ENCODE measurements at places on chromosomes 13 and 19.

DNA sequence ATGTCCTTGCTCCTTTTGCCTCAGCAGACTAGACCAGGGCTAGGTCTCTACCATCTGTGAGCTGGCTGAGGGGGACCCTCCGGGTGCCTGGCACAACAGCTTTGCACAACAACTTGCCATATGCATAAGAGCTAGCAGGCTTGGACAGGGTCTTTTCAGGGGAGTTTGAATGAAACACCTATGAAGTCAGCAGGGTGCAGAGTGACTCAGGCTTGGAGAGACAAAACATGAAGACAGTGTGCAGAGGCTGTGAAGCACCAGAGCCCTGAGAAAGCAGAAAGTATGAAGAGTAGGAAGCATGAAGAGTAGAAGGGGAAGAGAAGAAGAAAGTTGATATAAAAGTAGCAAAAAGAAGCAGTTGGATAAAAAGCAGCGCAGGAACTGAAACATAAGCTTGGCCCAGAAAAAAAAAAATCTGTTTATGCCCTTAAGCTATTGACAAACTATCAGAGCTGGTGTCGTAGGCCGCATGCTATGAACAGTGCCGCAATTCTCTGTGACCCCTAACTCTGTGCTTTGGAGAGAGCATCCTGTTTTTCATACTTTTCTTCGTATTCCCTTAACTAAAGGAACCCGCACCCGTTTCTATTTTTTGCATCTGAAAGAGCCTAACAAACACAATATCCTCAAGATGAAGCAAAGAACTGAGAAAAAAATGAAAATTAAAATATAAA lies 52.7 kb upstream of the FAM216B start:
- no peak for DNase-seq

GRCh38 chr13:52751196-52751595 lies 11.6 kb upstream of the CNMD start:
- no peak for DNase-seq

GRCh38 chr13:30665638-30666037 lies 47.9 kb downstream of the USPL1 start:
- no peak for DNase-seq

GRCh38 chr13:41015920-41016319 lies 3.2 kb downstream of the ELF1 start:
- DNase-seq = no peak

DNA sequence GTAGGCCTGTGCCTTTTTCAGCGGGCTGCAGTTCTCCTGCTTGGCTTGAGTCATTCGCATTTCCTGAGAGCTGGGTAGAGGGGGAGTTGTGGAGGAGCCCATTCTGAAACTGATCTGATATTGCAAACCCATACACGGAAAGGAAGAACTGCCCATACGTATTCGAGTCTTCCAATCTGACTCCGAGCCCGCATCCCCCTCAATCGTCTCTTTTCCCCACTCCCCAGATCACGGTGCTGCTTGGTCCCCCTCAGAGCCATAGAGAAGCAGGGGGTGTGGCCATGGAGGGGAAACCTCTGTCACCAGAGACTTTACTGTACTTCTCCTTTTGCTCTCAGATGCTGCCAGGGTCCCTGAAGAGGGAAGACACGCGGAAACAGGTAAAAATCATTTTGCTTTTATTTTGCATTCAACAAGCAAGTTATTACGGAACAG lies at the start of gene CD22:
Gene CD22, plus strand, starts transcription at position 337 of the 435 bp plus-strand sequence. CDS start 2,854 bp downstream, outside the sequence.
- DNase-seq = no peak

GRCh38 chr19:858284-858683 lies 1.2 kb upstream of the CFD start:
- no peak for DNase-seq

DNA sequence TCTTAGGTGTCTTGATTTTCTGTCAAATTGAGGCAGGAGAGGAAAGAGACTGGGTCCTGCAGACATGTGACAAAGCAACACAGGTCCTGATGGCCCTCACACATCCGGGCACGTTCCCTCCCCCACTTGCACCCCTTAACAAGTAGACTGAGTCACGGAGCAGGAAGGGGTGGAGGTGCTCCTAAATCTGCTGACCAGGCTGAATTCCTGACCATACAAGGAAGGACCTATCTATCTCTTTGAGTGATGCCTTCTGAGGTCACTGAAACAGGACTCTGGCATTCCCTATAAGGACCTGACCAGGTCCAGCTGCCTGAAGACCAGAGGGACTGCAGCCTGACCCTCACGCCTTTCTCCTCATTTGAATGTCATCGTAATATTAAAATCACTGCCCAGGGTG lies 250.3 kb downstream of the COL4A1 start:
- DNase-seq = no peak

GRCh38 chr19:51766461-51766860 lies 5.5 kb downstream of the FPR2 start:
- no peak for DNase-seq

DNA sequence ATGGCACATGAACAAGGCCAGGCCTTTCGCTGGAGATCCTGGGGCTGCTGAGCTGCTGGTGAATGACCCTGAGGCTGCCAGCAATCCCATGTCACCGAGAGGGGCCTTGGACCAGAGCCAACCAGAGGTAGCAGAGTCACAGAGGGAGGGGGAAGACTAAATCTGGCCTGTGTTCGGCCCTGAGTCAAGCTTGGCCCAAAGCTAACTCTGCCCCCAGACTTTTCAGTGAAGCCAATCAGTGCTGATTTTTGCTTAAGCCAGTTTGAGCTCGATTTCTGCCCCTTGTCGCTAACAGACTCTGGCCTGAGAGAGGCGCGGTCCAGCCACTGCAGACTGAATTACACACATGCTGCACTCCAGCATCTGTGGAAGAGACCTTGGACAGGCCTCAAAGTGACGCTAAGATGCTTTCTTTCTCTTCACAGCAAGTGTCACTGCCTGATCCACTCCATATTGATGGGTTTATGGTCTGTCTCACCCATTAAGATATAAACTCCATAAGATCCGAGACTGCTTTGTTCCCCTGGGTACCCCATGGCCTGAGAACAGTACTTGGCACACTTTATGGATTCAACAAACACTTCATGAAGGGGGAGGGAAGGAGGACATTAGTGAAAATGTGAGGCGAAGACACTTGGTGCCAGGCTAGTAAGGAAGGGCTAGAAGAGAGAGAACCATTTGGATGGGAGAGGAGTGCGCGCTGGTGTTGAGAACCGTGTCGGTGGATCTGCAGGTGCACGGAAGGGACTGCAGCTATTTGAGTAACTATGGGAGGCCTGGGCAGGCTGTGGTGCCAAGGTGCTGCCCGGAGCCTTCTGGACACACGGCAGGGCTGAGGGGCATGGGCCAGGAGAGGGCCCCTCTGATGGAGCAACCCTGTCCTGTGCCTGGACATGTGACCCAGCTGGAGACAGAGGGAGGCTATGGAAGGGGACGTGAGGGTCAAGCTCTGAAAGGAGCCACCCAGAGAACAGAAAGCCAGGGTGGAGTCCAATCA lies 17.6 kb downstream of the RANBP3 start:
- no peak for DNase-seq
